Activated CD8-positive, alpha-beta memory T cell treated with anti-CD3 and anti-CD28 coated beads, Interleukin-2, amount 50 U/mL, for 4 hours (primary cell): ENCODE measurements at places on chromosomes 7 and 10.

- no peak for DNase-seq
These were observed 55.3 kb downstream of the CH25H start for GRCh38 chr10:89151857-89152256.

- no peak for DNase-seq
These were observed 16.0 kb downstream of the FZD1 start for GRCh38 chr7:91280185-91280584.

DNA sequence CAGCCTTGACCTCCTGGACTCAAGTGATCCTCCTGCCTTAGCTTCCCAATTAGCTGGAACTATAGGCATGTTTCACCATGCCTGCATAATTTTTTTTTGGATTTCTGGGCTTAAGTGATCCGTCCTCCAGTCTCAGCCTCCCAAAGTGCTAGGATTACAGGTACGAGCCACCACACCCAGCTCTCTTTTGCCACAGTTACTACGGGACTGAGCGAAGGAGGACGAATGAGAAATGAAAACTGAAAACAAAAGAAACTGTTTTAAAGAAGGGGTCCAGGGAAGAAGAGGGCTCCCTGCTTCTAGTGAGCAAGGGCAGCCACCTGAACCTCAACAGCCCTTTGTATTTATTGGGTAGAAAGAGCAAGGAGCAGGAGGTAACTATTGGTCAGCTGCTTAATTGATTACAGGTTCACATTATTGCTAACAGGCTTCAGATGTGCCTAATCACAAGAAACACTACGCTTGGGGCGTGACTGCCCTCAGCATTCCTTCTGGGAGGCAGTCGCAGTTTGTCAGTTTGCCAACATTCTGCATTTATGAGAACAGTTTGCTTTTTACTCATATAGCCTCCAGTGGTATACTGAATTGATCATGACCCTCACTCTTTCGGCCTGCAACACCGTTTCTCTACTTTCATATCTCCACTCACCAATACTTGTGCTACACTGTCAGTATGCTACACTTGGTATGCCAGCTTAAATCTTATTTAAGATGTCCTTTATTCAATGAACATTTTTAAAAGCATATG lies 676.8 kb downstream of the DNAJB9 start:
- no peak for DNase-seq

GRCh38 chr7:142488842-142489241 lies 231.0 kb upstream of the PRSS58 start:
- DNase-seq: no peak

- DNase-seq: no peak
These were observed 337.4 kb downstream of the CRPPA start for GRCh38 chr7:16083931-16084330.

DNA sequence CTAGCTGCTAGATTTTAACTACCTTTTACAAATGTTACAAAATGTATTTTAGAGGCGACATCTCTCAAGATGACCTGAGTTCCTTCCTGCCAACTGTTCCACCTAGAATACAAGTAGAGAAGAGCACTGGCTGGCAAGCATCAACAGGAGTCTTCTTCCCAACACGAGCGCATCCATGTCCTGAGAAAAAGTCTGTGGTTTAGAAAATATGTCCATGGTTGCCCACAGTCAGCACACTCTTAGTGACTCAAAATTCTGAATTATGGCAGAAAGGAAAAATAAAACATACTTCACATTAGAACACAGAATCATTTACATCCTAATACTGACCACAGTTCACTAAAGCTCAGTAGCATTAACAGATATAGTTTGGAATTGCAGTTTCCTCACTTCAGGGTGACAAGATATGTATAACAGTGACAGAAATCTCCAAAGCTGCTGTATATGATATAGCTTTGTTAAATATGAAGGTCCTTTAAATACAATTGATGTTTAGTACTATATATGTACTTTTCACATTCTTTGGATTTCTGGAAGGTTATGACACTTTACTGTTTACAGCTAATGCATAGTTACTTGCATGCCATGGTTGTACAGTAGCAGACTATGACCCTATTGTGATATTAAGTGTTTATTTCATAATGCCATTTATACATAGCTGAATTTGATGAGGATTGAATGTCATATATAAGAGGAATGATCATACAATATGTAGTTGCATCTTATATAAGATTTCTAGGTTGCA lies 327.1 kb downstream of the GFRA1 start:
- DNase-seq: no peak

DNA sequence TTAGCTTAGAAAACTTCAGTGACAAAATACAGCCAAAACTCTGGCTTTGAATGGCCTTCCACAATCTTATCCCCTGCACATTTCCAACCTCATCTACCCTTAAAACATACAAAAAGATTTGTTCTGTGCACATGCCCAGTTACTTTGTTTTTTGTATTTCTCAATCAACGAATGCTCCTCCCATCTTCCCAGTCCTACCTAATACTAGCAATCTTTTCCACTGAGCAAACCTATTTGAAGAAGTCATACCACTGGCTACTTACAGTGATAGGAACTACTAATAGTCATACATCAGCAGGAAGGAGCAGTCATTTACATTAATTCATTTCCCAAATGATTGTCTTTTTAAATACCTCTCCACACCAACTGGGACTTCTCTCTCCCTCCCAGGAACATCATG lies 2.5 kb downstream of the USP54 start:
- DNase-seq: no peak

- DNase-seq: no peak
These were observed 9.0 kb upstream of the SLC13A1 start for GRCh38 chr7:123208793-123209192.

DNA sequence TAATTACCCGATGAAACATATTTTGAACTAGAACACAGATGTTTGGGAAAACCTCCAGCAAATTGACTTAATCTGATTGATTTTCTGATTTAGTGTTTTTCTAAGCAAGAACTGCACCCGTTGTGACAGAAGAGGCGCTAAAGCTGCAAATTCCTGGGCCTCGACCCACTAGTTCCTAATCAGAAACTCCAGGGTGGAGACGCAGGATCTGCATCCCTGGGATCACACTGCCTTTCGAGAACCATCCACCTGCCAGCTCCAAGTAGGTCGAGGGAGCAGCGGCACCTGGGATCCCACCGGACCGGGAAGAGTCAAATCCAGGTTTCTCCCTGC lies 136.8 kb upstream of the CDCA7L start:
- no peak for DNase-seq

GRCh38 chr10:37952043-37952755 lies 24.2 kb downstream of the ZNF25 start:
- DNase-seq: no peak

DNA sequence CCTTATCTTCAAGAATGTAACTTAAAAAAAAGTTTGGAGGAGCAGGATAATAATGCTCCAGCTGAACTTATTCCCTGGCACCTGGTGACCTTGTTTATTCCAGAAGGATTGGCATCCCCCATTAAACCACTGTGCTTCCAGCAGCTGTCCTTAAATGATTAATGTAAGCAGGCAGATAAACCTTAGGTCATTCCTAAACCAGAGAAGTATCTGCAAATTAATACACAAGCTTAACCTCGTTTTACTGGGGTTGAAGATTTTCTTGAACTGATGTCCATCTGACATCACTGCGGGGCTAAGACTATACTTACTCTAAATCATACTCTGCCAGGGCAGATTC lies 116.1 kb upstream of the PALS2 start:
- DNase-seq: no peak

DNA sequence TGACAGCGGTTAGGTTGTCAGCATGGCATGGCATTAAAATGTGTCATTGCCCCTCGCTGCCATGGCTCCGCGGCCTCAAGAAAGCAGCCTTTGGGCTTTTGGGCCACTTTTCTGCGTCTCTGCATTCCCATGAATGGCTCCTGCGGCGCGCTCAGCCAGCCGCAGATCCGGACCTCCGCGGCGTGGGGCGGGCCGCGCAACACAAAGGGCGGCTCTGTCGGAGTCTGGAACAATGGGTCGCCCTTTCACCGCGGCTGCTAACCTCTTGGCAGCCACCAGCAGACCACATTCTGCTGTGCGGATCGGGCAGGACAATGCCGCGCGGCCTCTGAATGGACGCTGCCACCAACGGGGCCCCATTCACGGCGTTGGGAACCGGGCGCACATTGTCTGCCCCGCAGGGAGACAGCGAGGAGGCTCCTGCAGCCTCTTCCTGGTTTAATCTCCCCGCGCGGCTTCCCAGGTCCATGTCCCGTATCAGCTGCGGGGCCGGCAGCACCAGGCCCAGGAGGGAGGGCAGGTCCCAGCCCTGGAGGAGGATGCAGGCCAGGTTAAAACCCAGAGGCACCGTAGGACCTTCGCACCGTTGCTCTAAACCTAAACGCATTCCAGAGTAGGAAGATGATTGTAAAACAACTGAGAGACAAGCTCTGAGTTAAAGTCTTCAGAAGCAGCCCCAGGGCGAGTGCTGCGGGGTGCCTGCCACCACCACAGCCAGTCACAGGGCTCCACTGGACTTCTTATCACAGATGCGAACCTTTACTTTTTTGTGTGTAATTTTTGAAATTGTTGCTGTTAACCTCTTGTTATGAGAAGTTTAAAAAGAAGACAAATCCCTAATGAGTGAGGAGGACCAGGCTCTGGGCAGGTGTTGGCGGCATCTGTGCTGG lies 71.6 kb downstream of the NKX6-2 start:
- no peak for DNase-seq
